Lung microvascular endothelial cell (primary cell): ENCODE measurements at places on chromosomes 1 and 21. TPM values are rescaled to one million over a fixed set of nuclear protein-coding genes. Genes with fewer than 3 reads are reported as not detected.
A peak's percentile ranks its signal among the peaks of the same experiment; 100 is the strongest.

DNA sequence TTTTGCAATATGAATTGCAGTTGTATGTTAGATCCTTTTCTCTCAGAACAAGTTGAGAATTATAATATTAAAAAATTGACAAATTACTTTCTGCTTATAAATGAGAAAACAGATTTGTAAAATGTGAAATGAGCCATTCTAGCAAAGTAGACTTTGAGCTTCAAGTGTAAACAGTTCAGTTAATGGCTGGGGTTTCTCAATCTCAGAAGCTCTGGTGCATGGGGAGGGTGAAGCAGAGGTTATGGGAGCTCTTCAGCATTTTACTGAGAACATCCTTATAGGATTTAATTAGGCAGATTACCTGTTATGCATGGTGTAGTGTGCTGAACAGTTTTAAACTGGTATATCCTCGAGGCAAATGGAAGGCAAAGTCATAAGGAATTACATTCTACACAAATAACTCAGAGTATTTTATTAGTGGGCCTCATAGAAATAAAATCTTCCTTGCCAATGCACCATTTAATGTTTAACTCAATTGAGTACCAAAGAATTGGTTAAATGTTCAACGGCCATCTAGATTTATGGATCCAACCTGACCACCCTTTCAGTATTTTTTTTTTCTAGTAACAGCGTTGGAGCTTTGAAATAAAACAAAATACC lies 1143.6 kb upstream of the ADGRL2 start:
- no peak for DNase-seq

DNA sequence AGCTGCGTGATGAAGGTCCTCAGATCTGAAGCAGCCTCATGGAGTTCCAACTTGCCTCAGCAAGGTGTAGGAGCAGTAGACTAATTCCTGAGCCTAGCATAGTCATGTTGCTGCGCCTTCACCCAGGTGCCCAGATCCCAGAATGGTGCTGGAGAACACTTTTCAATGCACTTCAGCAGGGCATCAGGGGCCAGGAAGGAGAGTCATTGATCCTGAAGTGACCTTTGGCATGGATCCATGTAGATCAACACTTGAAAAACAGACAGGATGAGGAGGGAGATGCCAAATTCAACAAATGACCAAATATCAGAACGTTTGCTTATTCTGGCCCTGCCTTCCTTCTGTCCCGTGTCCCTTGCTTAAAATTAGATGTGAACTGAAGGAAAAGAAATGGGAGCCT lies 91.9 kb downstream of the LEPR start:
- DNase-seq: peak; percentile 87

- no peak for DNase-seq
Measured at GRCh38 chr1:172269644-172270043, 150.8 kb upstream of the C1orf105 start.

GRCh38 chr1:111723871-111724270 lies 15.3 kb downstream of the INKA2 start:
- DNase-seq: no peak

DNA sequence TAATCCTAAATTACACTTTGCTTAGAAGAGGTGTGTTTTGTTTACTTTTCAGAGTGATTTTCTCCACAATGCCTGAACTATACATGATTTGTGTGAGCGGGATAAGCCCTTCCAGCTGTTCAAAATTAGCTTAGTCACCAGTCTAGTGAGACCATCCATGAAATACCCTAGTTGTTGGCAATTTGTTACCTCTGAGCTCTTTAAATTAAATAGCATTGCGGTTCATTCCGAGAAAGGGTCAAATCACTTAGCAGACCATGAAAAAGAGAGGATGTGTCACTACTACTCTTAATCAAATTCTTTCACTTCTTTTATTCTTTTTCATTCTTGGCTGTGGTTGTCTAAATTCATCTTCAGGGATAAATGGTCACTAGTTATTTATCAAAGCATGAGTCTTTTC lies 11.9 kb upstream of the VAV3 start:
- no peak for DNase-seq

DNA sequence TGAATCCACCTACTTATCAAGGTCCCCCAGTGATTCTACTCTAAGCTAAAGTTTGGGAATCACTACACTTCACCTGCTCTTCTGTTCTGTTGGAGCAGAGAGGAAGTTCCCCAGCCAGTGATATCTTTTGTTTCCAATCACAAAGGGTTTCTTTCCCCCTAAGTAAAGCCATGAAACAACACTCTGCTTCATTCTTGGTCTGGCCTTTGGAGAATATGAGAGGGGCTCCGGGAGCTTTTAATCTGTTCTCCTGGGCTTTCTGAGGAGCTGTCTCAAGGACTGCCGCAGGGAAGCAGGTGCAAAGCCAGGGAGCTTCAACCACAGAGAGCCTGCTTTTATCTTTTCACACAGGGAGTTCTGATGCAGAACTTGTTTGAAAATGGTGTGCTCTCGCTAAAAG lies 10.1 kb upstream of the SLAMF9 start:
- no peak for DNase-seq

GRCh38 chr1:107896936-107897335 lies 68.0 kb downstream of the VAV3 start:
- no peak for DNase-seq

DNA sequence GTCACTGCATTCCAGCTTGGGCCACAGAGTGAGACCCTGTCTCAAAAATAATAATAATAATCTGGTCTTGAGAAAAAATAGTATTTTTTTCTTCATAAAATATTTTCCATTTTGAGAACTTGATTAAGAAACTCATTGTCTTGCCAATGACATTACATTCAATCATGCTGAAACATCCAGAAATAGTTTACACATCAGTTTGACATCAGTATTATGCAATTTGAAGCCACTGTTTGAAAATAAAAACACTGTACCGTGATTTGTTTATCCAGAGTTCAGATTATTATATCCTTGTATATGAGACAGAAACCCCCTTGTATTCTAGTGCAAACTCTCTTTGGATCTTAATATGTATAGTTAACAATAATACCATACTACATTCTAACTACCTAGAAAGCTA lies 6.9 kb downstream of the FMO2 start:
- DNase-seq: no peak

- peak; percentile 81 for DNase-seq
Measured at GRCh38 chr1:29708381-29708780, 472.1 kb downstream of the PTPRU start.

- no peak for DNase-seq
Measured at GRCh38 chr21:44993321-44994046, 53.7 kb downstream of the SLX9 start.

DNA sequence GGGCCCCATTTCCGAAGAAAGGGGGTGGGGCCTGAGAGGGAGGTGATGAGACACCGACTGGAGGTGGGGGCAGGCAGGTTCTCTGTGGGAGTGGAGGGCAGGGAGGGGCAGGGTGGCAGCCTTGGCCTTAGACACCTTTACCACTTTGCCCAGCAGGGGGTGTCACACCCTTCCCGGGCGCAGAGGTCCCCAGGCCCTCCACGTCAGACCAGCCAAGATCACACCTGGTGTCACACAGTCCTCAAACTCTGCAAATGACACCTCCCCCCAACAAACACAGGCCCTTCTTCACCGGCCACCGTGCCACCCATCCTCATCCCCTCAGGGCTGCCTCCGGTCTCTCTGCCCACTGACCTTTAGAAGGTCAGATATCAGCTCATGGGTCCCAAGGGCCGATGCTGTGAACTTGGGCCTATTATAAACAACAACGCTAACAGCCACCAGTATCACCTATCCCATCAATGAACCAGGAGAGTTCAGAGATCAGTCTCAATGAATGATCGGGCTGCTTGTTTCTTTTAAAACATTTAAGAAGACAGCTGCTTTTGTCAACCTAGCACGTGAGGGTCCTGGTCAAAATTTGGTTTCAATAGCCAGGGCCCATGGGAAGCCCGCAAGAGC lies 103.9 kb downstream of the CASZ1 start:
- peak; percentile 41 for DNase-seq

DNA sequence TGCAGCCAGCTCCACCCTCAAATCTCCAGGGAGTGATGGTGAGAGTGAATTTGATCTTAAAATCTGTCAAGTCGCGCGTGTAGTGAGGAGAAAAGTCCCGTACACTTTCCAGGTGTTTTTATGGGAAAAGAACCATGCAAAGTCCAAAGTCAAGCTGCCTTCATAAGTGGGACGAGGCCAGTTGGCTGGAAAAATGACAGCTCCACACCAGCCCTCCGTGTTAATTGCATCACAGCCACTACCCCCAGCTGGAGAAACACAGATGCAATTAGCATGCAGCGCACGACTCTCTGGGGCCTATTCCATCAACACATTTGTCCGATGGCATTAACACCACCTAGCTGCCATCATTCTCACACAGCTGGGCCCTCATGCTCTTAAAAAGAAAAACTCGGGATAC lies 68.4 kb downstream of the KLHDC7A start:
- DNase-seq: no peak

- DNase-seq: no peak
Measured at GRCh38 chr1:47223921-47224675, 7.9 kb downstream of the TAL1 start.

DNA sequence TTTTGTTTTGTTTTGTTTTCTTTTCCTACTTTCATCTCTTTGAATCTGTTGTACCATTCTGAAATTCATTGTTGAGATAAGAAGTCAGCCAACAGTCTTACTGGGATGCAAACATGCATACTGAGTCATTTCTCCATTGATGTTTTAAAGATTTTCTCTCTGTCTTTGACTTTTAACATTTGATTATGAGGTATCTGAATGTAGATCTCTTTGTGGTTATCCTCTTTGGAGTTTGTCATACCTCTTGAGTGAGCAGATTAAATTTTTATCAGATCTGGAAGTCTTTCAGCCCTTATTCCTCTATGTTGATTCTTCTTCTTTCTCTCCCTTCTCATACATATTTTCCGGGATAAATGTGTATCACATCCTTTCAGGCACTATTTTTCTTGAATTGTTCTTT lies 406.9 kb upstream of the NCAM2 start:
- DNase-seq: no peak

GRCh38 chr1:43305461-43305860 lies 4.7 kb downstream of the TIE1 start:
- DNase-seq: no peak

DNA sequence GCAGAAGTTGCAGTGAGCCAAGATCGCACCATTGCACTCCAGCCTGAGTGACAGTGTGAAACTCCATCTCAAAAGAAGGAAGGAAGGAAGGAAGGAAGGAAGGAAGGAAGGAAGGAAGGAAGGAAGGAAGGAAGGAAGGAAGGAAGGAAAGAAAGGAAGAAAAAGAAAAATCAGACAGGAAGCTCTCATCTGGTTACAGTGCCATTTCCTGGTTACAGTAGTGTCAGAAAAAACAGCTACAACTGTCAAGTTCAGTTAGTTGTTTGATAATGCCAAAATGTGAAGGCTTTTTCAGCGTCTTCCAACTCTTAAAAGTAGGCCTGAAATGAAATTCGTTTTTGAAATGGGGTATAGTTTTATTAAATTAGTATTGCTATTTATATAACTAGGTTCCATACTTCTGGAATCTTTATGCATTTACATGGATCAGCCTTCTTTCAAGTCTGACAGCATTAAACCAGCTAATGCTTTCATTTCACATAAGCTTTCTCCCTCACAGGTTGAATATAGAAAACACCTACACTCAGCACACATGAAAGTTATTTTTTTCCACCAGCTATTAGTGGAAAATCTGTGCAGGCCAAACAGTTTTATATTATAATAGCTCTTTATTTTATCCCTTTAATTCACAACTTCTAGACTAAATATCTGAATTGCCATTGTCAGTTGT lies 21.2 kb downstream of the PTPN22 start:
- DNase-seq: no peak

- peak; percentile 5 for DNase-seq
Measured at GRCh38 chr1:193312432-193312831, 126.0 kb upstream of the B3GALT2 start.

GRCh38 chr21:41048145-41048544 lies 119.8 kb upstream of the BACE2 start:
- DNase-seq: no peak

- no peak for DNase-seq
Measured at GRCh38 chr21:35658242-35658641, 402.1 kb downstream of the SETD4 start.

GRCh38 chr1:179709841-179710329 lies 33.2 kb upstream of the FAM163A start:
- peak; percentile 95 for DNase-seq

- DNase-seq: no peak
Measured at GRCh38 chr1:159205225-159205624, 550 bp downstream of the ACKR1 start.

DNA sequence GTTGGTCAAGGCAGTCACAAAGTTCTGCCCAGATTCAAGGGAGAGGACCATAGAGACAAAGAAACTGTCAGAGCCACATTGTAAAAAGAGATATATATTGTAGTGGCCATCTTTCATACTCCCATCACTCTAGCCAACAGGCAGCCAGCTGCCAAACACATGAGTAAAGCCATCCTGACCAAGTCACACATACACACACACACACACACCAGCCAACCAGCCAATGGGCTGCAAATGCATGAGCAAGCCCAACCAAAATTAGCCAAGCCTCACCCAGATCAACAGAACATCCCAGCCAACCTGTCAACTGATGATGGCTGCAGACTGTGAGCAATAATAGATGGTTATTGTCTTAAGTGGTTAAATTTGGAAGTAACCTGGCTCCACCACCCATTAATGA lies 120.7 kb downstream of the SEC16B start:
- DNase-seq: no peak

DNA sequence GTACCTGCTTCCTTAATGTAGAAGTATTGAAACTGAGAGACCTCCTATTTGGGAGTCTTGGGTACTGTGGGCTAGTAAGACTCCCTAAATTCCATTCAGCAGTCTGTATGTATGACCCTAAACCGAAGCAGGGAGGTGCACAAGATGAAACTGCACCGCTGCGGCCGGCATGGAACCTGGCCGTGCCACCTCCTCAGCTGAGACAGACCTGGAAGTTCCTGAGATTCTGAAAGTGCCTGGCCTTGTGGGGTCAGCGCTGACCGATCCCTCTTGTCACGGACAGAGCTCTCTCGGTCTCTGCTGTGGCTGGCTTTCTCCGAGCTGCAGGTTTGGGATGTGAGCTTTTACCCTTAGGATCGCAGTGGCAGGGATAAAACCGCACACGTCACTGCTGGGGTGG lies 27.0 kb downstream of the PCNT start:
- no peak for DNase-seq

RUNX3 gene
- not detected in 2 replicates for total RNA-seq

RGS5 gene
- total RNA-seq: 6.0 and 70.6 TPM in 2 replicates

PTPN22 gene
- total RNA-seq: under 0.01 and 0.44 TPM in 2 replicates

OR2AK2 gene
- not detected in 2 replicates for total RNA-seq

KCNJ9 gene
- total RNA-seq: not detected in 2 replicates

BCAS2 gene
- total RNA-seq: 25.1 and 28.0 TPM in 2 replicates

TAF5L gene
- 18.5 and 28.4 TPM in 2 replicates for total RNA-seq

S1PR1 gene
- total RNA-seq: 162 and 284 TPM in 2 replicates
